Mesendoderm (in vitro differentiated cells): ENCODE measurements at places on chromosomes 3 and 15.

DNA sequence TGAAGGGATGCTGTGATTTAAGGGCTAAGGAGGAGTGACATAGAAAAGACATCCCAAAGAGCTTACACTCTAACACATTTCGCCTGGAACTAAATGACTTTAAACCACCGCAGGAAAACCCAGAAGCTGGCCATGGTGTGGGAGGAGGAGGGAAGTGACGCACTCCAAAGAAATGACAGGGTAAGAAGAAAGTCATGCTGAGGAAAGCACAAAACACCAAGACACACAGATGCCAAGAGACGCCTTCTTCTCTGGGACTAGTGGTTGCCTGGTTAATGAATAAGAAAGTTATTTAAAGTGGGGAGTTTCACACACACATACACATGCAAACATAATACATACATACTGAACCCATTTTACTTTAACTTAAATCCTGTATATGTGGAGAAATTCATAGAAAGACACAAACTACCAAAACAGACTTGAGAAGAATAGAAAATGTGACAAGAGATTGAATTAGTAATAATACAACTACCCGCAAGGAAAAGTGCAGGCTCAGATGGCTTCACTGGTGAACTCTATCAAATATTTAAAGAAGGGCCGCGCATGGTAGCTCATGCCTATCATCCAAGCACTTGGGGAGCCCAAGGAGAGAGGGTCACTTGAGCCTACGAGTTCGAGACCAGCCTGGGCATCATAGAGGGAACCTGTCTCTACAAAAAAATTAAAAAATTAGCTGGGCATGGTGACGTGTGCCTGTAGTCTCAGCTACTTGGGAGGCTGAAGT, 125.5 kb downstream of the NSMCE3 start:
- DNase-seq, result no peak

DNA sequence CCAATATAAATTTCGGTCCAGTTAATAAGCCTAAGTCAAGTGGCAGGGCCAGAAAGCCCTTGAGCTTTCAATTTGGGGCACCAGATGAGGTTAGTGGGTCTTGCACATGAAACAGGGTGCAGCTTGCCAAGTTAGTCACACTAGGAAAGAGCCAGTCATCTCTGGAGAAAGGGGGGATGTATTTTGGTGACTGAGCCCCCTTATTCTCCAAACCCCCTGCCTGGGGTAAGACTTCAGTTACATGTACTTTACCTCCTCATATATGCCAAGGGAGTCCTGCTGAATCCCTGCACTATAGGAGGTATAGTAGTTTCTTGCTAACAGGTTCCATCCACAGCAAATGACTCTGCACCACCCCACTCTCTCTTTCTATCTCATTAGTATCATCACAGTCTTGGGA, 62.7 kb downstream of the TIGIT start:
- DNase-seq, result no peak

DNA sequence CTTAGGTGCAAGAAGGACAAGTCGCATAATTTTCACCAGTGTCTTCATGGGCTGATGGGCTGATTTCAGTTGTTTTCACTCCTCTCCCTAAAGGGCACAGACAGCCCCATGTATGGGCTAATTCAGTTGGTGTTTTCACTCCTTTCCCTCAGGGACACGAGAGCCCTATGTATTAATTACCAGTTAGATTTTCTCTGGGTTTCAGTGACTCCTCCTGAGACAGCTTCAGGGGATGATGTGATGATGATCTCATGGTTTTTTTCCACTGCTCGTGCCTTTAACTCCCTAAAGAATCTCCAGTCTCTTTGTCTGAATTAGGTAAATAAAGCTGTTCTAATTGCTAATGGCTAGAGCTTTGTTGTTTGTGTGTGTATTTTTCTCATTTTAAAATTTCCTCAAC, 9.9 kb downstream of the RAMAC start:
- peak; percentile 38 for DNase-seq

DNA sequence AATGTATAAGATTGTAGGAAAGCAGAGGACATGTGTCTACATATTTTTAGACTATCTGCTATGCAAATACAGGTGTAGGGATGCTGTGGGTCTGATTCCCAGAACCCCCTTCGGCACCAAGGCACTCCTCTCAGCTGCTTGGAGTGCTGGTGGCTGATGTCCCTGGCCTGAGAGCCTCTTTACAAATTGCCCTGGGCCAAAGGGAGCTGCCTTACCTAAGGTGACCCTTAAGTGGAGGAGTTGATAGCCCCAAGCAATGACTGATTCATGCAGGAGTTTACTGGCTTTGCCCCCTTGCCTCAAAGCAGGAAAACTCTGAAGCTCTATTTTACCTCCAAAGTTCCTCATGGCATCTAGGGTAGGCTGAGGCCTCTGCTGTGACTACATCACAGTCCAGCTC, 83.0 kb downstream of the ZNF385D start:
- DNase-seq, result peak; percentile 57

GRCh38 chr3:23919628-23920027, 2.7 kb downstream of the RPL15 start:
- no peak for DNase-seq

DNA sequence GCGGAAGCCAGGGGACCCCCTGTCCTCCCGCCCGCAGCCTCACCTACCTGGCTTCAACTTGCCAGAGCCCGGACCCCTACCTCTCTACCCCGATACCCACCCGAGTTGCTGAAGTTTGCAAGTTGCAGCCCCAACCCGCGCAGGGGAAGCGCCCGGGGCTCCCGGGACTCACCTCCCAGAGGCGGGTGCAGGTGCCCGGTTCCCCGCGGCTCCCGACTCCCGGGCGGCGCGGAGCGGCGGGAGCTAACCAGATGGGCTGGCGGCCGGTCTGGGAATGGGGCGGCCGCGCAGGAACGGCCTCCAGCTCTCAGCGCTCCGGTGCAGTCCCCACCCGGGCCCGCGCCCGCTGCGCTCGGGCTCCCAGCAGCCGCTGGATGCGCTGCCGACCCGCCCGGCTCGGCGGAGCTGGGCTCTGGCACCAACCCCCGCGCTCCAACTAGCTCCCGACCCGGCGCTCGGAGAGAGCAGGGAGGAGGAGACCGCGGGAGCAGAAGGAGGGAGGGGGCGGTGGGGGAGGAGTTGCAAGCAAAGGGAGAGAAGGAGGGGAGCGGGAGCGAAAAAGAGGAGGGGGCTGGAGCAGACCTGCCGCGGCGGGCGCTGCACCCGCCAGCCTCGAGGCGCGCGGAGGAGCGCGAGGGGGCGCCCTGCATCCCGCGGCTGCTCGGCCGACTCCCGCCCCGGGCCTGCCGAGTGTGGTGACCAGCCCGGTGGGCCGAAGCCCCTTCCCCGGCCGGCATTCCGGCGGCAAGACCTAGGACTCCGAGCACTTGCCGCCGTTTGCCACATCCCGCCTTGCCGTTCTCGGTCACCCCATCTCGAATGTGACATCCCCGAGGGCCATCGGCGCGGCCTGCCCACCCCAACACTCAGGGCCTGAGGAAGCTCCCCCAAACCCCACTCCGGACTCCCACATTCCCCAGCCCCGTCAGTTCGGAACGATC, at the start of gene SEMA5B:
SEMA5B (minus strand) TSS at position 472 of the 941 bp plus-strand sequence. CDS start 66,500 bp downstream, outside the sequence.
- peak; percentile 93 for DNase-seq
